NB4 (cell line): ENCODE measurements at places on chromosomes 1 and 21.

DNA sequence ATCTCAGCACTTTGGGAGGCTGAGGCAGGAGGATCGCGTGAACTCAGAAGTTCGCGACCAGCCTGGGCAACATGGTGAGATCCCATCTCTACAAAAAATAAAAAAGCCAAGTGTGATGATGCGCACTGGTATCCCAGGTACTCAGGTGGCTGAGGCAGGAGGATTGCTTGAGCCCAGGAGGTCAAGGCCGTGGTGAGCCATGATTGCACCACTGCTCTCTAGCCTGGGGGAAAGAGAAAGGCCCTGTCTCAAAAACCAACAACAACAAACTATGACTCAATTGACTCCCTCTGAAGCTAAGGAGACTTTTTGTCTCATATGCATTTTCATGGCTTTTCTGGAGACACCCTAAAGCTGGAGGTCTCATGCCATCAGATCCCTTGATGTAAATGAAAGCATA, 118.8 kb downstream of the CCDC185 start:
- no peak for DNase-seq

DNA sequence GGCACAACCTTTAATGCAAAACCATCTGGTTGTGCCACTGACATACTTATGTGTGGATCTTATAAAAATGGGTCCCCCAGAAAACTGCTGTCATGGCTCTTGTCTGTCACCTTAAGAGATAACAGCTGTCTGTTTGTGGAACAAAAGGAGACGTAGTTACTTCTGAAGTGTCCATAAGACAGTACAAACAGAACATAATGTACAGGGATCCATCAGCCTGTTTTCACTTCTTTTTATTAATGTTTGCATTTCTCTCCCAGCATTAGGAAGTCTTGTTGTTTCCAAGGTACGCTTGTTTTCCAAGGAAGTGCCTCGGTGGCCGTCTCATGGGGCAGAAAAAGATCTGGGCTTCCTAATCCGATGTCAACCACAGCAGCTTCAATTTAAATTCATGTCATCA, 11.2 kb upstream of the ST6GALNAC5 start:
- no peak for DNase-seq

- no peak for DNase-seq
Observed at GRCh38 chr1:151144474-151145303, 1.7 kb downstream of the SEMA6C start.

GRCh38 chr1:55364216-55364615, 149.1 kb upstream of the USP24 start:
- no peak for DNase-seq

DNA sequence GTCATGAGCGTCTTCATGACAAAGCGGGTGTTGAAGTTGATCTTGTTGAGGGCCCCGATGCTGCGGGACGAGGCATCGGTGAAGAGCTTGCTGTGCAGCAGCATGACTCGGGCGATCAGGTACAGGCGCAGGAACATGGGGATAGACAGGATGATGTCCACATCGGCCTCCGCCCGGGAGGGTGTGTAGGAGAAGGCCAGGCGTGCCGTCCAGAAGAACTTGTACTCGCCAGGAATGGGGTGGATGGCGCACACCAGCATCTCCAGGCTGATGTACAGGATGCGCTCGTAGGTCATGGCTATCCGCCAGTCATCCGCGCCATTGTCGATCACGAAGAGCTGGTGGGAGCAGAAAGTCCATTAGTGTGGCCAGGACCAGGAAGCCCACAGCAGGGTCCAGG, 98.0 kb downstream of the KCNN3 start:
- no peak for DNase-seq

GRCh38 chr1:83976920-83977319, 22.0 kb downstream of the TTLL7 start:
- DNase-seq: no peak

GRCh38 chr1:37995751-37996345, 6.0 kb upstream of the SF3A3 start:
- no peak for DNase-seq

DNA sequence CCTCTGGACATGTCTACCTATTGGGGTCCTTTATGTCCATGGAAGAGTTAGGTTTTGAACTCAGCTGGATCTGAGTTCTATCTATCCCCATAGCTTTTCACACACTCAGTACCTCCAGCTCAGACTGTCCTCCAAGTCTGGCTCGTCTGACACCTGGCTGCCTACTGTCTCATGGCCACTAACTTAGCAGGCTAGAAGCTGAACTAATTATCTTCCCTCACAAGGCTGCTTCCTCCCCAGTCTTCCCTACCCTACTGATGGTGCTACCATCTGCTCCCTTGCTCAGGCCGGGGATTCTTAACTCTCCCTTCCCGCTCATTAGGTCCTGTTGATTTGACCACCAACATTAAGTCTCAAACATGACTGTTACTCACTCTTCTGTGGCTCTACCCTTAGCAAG, 13.4 kb downstream of the VANGL2 start:
- no peak for DNase-seq

DNA sequence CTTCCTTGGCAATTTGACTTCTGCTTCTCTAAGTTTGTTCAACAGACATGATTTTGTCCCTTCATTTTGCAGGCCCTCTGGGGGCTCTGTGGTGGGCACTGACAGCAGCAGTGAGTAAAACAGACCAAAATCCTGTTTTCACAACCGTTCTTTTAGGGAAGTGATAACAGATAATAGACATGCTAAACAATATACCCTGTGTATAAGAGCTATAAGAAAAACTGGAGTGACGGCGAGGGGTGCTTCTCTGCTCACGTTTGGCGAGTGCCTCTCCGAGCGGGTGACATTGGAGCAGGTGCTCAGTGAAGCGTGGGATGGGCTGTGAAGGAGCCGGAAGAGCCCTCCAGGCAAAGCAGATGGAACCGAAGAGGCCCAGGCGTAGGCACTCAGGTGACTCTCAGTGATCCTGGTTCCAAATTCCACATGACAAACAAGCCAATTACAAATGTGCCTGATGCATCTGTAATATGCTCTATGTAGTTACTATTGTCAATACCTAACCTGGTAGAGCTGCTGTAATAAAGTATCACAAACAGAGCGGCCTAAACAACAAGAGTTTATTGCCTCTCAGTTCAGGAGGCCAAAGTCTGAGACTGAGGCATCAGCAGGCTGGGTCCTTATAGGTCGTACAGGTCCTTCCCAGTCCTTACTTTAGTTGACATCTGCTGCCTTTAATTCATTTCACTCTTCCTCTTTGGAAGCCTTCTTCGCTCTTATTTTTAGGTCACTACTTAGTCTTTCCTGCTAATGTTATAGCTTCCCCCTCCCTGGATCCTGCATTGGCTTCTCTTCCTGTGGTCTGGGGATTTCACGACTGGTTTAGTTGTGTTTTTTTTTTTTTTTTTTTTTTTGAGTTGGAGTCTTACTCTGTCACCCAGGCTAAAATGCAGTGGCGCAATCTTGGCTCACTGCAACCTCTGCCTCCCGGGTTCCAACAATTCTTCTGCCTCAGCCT, 20.1 kb downstream of the OR2B11 start:
- peak; percentile 74 for DNase-seq

- no peak for DNase-seq
Observed at GRCh38 chr1:201603613-201604232, 64.8 kb downstream of the NAV1 start.
